ENCODE measurements at places on chromosomes 1 and 21.
A peak's percentile ranks its signal among the peaks of the same experiment; 100 is the strongest.

DNA sequence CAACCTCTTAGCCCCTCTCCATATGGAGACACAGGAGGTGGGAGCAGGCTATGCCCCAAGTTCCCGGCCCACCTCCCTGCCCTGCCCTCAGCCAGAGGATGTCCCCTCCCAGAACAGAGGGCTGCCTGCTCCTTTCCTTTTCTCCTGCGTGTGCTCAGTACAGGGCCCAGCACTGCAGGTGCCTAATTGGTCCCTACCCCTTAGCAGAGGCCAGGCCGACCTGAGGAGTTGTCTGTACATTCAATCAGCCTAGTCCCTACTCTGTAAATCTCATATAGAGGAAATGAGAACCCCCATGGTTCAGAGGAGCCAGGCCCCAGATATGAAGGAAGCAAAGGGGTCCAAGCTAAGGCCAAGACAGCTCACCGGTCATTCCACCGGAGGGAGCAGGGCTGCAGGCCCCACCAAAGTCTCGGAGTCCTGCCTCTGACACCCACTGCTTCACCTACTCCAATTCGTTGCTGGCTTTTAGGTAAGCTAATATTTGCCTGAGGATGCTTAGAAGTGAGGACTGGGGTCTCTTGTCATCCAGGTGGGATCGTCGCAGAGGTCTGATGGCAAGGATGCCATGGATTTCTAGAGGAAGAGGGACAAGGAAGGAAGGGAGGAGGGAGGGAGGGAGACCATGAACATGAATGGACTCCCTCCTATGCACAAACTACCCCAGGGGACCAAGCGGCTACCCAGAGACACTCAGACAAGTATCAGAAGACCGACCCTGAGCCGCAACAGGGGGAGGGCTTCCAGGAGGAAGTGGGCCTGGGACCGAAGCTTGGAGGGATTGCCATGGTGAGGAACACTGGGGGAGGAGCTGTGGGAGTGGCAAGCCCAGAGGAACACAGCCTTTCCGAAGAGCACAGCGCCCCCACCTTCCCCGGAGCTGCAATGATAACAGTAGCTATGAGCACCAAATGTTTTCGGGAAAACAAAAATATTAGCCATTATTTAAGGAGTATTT is 30.4 kb upstream of the FOXO6 start:
- DNase-seq, result no peak

- no peak for DNase-seq
Observed at GRCh38 chr1:62040450-62040849, 154.2 kb upstream of the L1TD1 start.

GRCh38 chr1:110708974-110709440 is 34.3 kb upstream of the KCNA3 start:
- no peak for DNase-seq

GRCh38 chr1:17485281-17485680 is 45.8 kb upstream of the RCC2 start:
- DNase-seq, result no peak

- DNase-seq, result no peak
Observed at GRCh38 chr1:34113887-34114286, 51.1 kb downstream of the CSMD2 start.

- DNase-seq, result no peak
Observed at GRCh38 chr1:110542725-110543124, 23.8 kb upstream of the KCNA10 start.

- DNase-seq, result no peak
Observed at GRCh38 chr1:34590211-34590623, 164.6 kb upstream of the GJB5 start.

DNA sequence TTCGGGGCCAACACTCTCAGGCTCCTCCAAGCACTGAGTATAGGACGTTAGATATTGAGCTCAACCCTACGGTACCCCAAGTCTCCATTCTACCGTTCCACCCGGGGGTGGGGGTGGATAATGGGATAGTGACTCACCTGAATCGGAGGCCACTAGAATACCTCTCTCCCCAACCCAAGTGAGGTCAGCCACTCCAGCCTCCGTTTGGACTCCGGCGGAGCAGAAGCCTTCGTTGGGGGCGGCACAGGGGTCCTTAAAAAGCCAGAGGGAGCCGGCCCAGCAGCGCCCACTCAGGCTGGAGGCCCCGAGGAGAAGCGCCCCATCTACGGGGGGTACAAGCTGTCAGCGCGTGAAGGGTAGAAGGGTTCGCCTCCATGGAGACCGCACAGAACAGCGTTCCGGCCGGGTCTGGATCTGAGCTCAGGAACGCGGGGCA is 556 bp downstream of the WDR77 start:
- no peak for DNase-seq

GRCh38 chr1:37469386-37469785 is 5.0 kb upstream of the ZC3H12A start:
- DNase-seq, result no peak

DNA sequence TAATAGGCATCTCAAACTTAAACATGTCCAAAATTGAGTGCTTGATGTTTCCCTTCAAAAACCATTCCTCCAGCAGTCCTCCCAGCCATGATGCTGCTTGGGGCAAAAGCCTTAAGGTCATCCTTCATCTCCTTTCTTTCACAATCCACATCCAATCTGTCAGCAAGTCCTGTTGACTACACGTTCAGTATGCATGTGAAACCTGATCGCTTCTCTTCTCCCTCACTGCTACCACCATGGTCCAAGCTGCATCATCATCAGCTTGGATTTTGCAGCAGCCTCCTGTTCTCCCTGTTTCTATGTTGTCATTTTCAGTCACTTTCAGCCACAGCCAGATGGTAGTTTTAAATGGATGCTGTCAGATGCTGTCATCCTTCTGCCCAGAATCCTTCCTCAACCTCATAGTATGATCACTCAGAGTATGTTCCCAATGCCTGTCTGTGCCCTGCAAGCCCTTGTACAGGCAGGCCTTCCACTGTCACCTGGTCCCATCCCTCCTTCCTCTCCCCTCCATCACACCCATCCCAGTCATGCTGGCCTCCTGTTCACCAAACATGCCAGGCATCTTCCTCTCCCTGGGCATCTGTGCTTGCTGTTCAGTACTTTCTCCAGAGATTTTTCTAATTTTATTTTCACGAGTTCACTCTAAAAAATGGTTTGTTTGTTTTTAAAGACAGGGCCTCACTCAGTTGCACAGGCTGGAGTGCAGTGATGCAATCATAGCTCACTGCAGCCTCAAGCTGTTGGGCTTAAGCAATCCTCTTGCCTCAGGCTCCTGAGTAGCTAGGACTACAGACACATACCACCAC is 66.0 kb downstream of the SYDE2 start:
- no peak for DNase-seq

GRCh38 chr1:170662561-170663403 is 1.1 kb upstream of the PRRX1 start:
- DNase-seq, result peak; percentile 72

DNA sequence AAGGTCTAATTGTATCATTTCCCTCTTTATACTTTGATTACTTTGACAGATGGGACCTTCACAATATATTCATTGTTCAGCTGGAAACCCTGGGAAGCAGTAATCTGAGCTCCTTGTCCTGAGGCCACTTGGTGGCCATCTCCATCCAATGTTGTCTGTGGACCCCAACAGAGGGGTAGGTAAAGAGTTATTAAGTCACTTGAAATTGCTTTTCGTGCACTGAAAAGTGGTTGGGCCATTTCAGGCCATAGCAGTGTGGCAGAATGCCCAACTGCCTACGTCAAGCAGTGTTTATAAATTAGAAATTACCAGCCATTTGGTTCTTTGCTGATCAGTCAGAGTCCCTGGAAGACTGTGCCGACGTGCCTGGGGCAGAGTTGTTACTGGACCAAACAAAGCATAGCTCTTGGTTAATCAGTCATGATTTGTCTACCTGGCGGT is 308.3 kb upstream of the USP25 start:
- DNase-seq, result no peak

- no peak for DNase-seq
Observed at GRCh38 chr1:37315371-37315846, 159.0 kb upstream of the ZC3H12A start.

DNA sequence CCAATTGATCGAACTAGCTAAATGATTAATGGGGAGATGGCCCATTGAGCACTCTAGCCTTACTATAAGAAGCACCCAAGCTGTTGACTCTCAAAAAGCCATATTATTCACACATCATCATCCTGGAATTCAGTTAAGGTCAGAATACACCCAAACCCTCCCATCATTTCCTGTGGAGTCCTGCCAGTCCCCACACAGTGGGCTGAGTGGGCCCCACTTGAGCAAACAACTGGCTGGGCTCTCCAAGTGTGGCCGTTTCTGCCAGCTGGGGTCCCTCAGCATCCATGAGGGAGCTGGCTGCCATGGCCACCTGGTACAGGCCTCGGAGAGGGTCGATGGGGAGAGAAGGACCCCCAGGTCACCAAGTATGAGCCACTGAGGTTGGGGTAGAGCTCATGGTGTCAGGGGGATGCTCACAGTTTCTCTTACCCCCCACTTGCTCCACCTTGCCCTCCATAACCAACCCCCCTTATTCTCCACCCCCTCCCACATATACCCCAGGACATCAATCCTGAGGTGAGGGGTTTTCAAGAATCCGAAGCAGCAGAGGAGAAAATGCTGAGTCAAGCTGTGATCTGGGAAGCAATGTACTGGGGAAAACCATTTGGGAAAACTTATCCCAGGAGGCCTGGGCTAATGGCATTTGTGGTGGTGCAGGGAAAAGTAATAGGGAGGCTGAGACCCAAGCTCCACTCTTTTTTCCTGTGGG is 60.3 kb downstream of the UBE2T start:
- no peak for DNase-seq

DNA sequence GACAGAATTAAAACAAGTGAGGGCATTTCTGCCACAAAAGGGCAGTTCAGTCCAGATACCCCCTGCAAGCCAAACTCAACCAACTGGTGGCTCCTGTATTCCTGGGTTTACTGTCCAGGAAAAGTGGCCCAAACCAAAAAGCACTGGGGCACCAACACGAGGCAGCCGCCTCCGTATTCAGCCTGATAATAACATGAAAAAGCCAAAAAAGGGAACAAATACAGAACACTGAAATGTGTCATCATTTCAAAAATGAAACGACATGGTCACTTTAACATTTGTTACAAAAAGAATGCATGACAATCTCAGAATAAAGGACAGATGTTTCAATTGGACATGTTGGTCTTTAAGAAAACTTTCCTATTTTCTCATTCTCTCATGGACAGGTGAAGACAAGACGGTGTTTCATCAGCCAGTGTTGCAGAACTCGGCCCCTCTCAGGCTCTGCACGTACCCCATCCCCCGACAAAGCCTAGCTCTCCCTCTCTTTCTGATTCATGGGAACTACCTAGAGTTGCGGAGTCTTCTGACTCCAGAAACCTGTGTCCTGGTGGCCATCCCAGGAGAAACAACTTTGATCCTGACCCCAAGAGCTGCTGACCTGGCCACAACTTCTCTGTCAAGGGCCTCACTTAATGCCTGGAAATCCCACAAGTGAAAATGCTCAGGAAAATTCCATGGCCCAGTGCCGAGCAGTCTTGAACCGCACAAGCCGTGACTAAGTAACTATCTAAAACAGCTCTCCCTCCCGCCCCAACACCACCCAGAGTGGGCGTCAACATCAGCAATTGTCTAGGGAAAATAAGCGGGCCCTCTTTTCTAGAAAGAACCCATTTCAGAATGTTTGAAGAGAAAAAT is 27.1 kb downstream of the ZBTB17 start:
- DNase-seq, result no peak

GRCh38 chr21:40053007-40053406 is 185.8 kb downstream of the PCP4 start:
- no peak for DNase-seq
